ENCODE measurements at places on chromosomes 12 and 14. TPM values are rescaled to one million over a fixed set of nuclear protein-coding genes. Genes with fewer than 3 reads are reported as not detected.

GRCh38 chr12:26715232-26715631, 117.8 kb downstream of the ITPR2 start:
- no peak overlapping the region for H3K27ac ChIP-seq
- H3K36me3 ChIP-seq = peaks cover 18% of the 10 kb centered on the region
- H3K27me3 ChIP-seq = no peaks in the 10 kb centered on the region
- no peak overlapping the region for H3K4me3 ChIP-seq
- DNase-seq = no peak
- no peaks in the 10 kb centered on the region for H3K4me1 ChIP-seq

The METTL17 gene
- 37.8 TPM for total RNA-seq

DNA sequence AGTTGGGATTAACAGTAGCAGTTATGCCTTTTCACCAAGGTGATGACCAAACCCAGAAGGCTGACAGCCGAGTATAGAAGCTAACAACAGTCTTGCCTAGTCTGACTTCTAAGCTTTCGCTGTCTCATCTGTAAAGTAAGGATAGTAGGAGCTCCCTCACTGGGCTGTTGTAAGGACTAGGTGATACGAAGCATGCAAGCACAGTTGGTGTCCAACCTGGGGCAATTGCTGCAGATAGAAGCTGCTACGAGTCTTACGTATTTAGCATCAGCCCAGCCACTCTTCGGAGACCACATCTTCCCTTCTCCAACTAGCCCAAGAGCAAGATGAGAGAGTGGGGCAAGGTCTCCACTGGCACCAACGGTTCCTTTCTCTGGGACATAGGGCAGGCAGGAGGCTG, 6.0 kb downstream of the HAL start:
- H3K27ac ChIP-seq = no peak overlapping the region
- no peak overlapping the region for H3K4me3 ChIP-seq
- no peak for DNase-seq
- H3K36me3 ChIP-seq = no peaks in the 10 kb centered on the region

DNA sequence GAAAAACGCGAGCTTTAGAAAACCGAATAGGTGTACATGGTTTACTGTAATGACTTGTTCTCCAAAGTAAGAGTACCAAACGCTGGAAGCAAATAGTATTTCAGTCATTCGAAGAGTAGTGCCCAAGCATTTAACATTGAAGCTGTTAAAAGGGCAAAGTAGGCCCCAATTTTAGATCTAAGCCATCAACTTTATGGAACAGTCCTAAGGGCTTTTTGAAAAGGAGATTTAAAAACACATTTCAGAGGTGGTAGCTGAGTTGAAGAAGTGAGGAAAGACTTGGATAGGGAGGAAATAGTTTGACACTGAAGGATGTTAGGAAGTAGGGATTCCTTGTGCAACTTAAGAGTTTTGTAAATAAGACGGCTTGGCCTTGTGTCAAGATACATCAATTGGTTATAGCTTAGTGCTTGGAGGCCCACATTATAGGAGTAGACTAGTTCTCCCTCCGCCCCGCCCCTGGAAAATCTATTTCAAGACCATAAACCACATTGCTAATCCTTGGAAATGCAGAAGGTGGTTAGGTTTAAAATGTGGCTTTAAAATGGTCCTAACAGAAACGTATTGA, 783 bp upstream of the TUBA1B start:
- H3K27me3 ChIP-seq = no peaks in the 10 kb centered on the region
- peak overlapping the region; percentile 88 for H3K4me3 ChIP-seq
- peaks cover 29% of the 10 kb centered on the region for H3K36me3 ChIP-seq
- DNase-seq = no peak
- peak overlapping the region; percentile 98 for H3K27ac ChIP-seq

DNA sequence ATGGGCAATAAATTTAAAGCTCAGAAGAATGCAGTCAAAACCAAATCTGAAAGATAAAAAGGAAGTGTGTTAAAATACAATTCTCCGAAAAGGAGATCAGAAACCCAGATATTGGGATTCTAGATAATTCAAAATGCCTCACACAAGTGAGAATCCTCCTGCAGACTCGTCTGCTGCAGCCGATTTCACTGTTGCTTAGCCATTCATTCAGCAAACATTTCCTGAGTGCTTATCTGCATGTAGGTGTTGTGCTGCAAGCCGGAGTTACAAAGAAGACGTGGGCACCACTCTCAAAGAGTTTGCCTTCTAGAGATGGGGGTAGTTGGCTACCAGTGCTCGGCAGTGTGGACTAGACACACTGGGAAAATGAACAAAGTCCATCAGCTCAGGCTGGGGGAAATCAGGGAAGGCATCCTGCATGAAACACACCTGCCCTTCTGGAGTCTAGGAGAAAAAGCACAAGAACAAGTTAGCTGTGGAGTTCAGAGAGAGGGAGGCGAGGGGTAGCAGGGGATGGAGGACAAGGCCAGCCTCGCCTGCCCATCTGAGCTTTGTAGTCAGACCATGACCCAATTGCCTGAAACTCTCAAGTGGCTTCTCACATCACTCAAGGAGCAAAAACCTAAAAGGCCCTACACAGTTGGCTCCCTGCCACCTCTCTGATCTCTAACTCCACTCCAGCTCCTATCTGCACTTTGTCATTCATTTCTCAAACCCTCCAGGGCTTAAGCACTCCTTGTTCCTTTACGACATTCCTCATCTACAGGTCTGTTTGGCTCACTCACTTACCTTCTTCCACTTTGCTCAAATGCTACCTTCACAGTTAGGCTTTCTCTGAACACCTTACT, 310.0 kb upstream of the DDHD1 start:
- no peak overlapping the region for H3K27ac ChIP-seq
- no peak for DNase-seq

GRCh38 chr12:68378872-68379606, 46.9 kb upstream of the MDM1 start:
- no peak overlapping the region for H3K4me3 ChIP-seq
- no peak for DNase-seq
- no peaks in the 10 kb centered on the region for H3K27me3 ChIP-seq
- H3K27ac ChIP-seq = no peak overlapping the region
- H3K4me1 ChIP-seq = no peaks in the 10 kb centered on the region

The TMCC3 gene
- 4.4 TPM for total RNA-seq

DNA sequence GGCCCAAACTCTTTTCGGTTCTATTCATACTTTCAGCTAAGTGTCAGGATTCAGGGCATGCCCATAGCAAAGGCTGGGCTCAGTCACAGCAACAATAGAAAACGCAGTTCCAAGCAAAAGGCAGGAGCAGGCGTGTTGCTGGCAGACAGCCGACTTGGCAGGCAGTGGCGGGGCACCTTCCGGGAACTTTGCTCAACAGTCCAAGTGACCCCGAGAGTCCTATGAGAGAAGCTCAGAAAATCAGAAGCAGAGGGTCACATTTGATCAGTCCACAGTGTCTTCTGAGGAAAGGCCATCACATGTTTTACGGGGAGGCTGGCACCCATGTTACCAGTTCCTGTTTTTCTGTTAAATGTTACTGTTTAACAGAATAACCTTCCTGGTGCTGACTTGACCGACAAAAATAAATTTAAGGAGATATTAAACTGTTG, 115.0 kb downstream of the DACT1 start:
- no peak overlapping the region for H3K4me3 ChIP-seq
- H3K36me3 ChIP-seq = no peaks in the 10 kb centered on the region
- peaks cover 32% of the 10 kb centered on the region for H3K4me1 ChIP-seq
- peak; percentile 88 for DNase-seq
- peak overlapping the region; percentile 9 for H3K27ac ChIP-seq
- no peaks in the 10 kb centered on the region for H3K27me3 ChIP-seq

GRCh38 chr12:28390761-28391385, 200.6 kb downstream of the CCDC91 start:
- H3K27me3 ChIP-seq = no peaks in the 10 kb centered on the region
- H3K4me1 ChIP-seq = no peaks in the 10 kb centered on the region
- H3K36me3 ChIP-seq = no peaks in the 10 kb centered on the region
- no peak for DNase-seq
- H3K27ac ChIP-seq = no peak overlapping the region
- no peak overlapping the region for H3K4me3 ChIP-seq

The GPD1 gene
- 38.7 TPM for total RNA-seq

DNA sequence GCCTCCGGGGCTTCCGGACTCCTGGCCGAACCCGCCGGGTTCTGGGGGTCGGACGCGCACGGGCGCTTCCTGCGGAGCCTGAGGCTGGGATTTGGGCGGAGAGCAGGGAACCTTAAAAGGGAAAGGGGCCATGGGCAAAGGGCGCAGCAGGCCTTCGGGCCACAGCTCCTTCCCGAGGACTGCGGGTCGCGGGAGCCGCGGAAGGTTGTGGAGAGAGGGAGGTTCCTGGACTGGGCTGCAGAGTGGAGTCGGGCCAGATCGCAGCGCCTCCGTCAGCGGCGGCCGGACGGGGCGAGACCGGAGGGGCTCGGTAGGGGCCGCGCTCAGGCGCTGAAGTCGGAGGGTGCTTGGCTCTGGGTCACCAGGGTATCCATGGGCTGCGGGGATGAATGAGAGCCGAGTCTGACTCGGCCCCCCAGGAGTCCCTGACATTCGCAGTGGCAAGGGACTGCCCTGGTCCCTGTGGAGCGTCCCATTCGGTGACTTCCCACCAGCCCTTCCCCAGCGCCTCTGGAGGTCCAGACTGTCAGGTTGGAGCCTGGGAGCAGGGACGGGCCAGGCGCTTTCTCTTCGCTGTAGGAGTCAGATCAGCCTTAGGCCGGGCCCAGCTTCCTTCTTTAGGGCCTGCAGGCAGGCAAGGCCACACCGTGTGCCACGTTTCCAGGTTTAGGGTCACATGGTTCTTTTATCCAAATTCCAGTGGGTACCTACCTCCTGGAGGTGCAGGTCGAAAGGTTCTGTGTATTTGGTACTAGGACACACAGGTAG, 938 bp upstream of the SLC25A29 start:
- H3K4me3 ChIP-seq = peak overlapping the region; percentile 54
- no peaks in the 10 kb centered on the region for H3K27me3 ChIP-seq
- DNase-seq = no peak
- peak overlapping the region; percentile 80 for H3K27ac ChIP-seq
- no peaks in the 10 kb centered on the region for H3K36me3 ChIP-seq

DNA sequence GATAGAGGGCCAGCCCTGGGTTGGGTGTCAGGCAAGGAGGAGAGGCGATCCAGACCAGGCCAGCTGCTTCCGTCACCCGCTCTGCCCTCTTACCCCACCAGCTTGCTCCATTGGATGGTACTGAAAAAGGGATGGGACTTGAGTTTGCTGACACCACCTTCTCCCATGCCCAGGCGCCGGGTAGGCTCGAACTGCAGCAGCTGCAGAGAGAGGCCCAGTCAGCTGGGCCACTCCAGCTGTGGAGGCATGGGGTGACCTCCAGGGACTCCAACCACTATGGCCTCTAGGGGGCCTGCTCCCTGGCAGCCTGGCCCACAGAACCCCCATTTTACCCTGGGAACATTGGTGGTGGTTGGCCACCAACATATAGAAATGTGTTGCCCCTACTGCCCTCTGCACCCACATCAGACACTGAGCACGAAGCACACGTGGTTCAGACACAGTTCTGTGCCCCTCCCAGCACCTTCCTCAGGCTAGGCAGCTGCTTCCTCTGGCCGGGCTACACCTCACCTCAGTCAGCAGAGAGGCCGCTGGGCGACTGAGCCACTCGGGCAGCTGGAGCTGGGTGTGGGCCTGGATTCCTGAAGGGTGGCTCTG, 16.0 kb downstream of the RPS6KL1 start:
- H3K27ac ChIP-seq = no peak overlapping the region
- H3K4me3 ChIP-seq = no peak overlapping the region
- DNase-seq = no peak
- H3K36me3 ChIP-seq = peaks cover 17% of the 10 kb centered on the region

GRCh38 chr14:92450351-92451070, 63.1 kb upstream of the RIN3 start:
- no peaks in the 10 kb centered on the region for H3K36me3 ChIP-seq
- no peak overlapping the region for H3K4me3 ChIP-seq
- DNase-seq = no peak
- H3K4me1 ChIP-seq = no peaks in the 10 kb centered on the region
- no peak overlapping the region for H3K27ac ChIP-seq

- peaks cover 9% of the 10 kb centered on the region for H3K4me1 ChIP-seq
- H3K27ac ChIP-seq = no peak overlapping the region
- no peaks in the 10 kb centered on the region for H3K36me3 ChIP-seq
- no peak for DNase-seq
- H3K27me3 ChIP-seq = no peaks in the 10 kb centered on the region
These were observed 102.5 kb upstream of the GPHB5 start for GRCh38 chr14:63421226-63421625.

The PLEKHH1 gene
- 2.3 TPM for total RNA-seq

DNA sequence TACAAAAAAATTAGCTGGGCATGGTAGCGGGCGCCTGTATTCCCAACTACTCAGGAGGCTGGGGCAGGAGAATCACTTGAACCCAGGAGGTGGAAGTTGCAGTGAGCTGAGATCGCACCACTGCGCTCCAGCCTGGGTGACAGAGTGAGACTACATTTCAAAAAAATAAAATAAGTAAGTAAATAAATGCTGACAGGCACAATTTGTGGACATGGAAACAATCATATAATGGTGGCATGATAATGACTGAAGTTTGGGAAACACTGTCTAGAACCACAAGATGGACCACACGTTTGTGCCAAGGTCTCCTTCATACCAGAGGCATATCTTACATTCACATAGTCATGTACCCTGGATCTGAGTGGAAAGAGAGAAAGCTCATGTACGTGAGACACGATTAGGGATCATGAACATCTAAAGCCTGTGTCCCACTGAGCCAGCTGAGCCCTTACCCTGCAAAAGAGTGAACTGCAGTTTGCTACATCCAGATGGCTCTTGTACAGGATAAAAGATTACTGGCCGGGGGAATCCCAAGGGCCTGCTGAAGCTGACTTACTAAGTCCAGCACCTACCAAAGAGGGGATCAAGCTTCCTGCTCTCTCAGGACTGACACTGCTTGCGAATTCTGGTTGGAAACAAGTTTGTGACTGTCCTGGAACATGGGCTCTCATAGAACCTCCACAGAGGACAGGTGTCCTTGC, 62.9 kb downstream of the TRAFD1 start:
- H3K36me3 ChIP-seq = peaks cover 51% of the 10 kb centered on the region
- H3K4me3 ChIP-seq = no peak overlapping the region
- H3K27me3 ChIP-seq = no peaks in the 10 kb centered on the region
- DNase-seq = no peak

DNA sequence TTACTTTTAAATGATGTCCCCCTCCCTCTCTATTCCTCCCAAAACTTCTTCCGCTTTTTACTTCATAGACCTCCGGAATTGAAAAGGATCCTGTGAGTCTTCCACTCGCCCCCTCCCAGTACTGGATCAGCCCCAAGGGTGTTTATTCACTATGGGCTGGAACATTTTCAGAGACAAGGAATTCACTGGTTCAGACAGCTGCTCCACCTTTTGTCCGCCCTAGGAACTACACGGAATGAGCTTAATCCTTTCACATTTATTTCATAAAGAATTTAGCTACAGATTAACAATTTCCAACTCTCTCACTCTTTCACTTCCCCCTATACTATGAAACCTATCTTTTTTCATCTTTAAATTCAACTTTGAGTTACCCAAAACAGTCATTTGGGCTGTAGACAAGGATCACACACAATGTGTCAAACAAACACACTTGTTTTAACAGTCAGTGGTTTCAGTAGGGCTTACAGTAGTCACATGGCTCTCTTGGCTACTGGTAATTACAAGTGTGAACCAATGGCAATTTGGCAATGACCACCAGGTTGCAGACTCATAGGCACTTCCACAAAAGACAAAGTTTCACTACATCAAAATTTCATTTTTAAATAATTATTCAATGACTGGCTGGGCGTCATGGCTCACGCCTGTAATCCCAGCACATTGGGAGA, 20.6 kb downstream of the CNIH1 start:
- H3K36me3 ChIP-seq = peaks cover 5% of the 10 kb centered on the region
- no peaks in the 10 kb centered on the region for H3K4me1 ChIP-seq
- no peak overlapping the region for H3K4me3 ChIP-seq

Measured in right atrium auricular region (tissue), 2 donors.